ENCODE measurements at places on chromosomes 6 and 20.
A peak's percentile ranks its signal among the peaks of the same experiment; 100 is the strongest.

DNA sequence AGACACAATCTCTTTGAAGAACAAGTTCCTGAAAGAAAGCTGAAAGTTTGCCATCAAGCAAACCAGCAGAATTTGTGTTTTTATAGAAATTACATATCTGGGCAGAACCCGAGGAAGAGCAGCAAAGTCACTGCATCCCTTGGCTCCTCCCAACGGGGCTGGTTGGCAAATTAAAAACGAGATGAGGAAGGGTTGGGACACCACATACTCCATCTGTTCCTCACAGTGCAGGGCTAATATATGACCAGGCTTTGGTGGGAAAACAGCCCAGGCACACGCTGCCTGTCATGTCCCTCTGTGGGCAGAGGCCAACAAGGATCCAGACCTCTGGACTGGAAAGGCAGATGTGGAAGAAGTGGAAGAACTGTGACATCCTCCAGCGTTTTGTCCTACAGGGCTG is 607.3 kb downstream of the CDH26 start:
- DNase-seq: no peak

DNA sequence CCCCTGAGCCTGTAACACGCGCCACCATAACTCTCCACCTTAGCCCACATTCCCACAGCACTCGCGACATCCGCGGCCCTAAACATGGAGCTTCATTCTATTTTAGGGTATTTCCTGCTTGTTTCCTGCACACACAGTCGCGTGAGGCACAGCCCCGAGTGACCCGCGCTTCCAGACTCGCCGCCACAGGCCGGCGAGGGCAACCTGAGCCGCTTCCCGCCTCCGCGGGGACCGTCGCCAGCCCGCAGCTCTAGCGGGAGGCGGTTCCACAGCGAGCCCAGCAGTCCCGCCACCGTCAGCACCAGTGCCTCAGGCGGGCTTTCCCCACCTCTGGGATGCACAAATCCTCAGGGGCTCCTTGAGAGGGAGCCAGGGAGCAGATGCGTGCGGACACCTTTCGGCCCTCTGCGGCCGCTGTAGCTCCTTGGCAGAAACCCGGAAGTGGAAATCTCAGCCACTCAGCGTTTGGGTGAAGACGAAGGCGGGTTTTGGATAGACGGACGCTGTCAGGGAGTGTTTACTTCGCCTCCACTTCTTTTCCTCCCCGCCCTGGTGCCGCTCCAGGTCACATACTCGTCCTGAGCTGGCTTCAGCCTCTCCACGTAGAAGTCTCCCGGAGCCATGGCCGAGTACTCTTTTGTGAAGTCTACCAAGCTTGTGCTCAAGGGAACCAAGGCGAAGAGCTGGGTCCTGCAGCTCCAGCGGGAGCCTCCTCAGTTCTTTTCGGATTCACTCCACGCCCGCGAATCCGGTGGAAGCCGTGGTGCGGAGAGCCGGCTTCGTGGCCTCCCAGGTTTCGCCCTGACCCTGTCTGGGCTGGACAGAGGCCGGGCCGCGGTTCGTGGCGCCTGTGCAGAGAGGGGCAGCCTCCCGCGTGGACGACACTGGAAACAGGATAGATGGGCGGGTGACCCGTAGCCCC is 2177.4 kb upstream of the DEFB115 start:
- DNase-seq: peak; percentile 13

GRCh38 chr6:38371881-38372280 is 267.8 kb downstream of the BTBD9 start:
- DNase-seq: no peak

GRCh38 chr20:18805881-18806280 is 7.7 kb upstream of the SCP2D1 start:
- DNase-seq: no peak

- no peak for DNase-seq
Observed at GRCh38 chr20:46501337-46501942, 11.9 kb downstream of the ZNF334 start.

DNA sequence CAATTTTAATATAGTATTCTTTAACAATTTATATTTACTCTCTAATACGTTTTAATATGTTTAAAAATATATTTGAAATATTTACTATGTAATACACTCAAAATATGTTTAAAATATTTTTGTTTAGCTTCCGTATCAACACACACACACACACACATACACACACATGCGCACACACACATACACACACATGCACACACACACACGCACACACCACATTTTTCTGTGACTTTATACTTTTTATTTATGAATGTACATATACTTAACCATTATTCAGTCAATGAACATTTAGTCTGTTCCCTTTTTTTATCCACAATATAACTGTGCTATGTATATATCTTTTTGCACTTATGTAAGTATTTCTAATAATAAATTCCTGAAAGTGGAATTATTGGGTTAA is 15.7 kb downstream of the OR2B6 start:
- DNase-seq: no peak

DNA sequence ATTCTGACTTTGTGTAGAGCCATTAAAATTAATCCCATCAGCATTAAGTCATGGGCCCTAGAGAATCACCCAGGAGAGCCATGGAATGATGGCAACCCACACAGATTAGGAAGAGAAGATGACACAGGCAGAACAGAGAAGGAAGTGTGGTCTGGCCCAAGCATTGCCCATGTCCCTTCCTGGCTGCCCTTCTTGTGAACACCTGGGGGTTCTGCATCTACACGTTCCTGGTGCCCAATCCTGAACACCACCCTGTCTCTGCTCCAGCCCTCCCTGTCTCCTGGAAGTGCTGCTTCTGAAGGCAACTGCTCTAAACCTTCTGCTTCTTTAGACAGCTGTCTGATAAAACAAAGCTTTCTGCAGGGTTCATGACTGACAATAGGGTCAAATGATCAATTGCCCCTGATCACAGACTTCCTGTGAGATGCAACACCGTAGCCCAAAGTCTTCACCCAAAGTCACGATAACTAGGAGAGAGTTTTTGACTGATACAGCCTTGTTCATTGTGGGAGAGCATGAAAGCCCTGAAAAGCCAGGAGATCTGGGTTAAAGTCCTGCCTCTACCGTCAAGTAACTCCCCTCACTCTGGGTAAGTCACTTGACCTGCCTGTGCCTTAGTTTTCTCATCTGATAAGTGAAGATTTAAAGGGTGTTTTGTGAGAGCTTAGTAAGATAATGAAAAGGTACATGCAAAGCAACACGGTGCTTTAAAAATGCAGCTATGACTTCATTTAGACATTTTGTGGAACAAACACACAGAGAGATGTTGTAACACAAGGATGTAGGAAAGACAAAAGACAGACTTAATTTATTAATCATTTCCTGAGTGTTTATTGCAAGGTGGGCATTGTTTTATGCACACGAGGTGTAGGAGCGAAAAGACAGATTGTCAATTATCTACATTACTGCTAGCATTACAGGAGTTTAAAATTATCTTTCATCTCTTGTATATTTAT is 291.2 kb upstream of the STXBP5 start:
- no peak for DNase-seq

DNA sequence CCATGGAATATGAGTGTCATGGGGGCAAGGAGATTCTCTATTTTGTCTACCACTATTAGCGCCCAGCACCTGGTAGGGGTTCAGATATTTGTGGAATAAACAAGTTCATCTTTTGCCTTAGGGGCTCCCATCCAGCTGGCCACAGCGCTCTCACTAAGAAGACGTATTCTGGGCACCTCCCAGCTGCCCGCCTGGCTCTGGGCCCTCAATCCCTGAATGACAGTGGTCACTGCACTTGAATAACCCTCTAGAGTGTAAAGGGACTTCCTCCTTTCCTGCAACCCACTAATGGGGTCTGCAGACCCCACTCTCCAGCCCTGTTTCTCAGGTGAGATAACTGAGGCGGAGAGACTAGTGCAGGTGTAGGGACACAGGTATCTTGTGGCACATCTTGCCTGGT is 36.2 kb downstream of the SNX5 start:
- no peak for DNase-seq

DNA sequence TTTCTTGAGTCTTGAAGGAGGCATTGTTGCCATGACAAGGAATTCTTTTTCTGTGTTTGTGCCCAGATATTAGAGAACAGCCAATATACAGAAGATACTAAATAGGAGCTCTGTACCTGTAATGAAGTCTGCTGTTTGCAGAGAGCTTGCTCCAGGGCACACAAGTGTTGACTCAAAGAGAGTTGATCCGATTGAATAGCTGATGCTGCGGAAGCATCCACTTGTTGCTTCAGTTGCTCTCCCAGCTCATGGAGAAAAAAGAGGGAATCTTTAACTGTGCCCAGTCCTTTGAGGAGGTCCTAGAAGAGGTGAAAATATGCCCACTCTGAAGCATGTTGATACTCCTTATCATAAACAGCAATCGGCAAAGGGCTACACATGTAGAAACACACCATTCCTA is 411.4 kb downstream of the ESR1 start:
- no peak for DNase-seq
